KG1 (cell line): ENCODE measurements at places on chromosomes 3 and 15.

- no peak for DNase-seq
Measured at GRCh38 chr3:17707813-17708543, 34.5 kb downstream of the TBC1D5 start.

DNA sequence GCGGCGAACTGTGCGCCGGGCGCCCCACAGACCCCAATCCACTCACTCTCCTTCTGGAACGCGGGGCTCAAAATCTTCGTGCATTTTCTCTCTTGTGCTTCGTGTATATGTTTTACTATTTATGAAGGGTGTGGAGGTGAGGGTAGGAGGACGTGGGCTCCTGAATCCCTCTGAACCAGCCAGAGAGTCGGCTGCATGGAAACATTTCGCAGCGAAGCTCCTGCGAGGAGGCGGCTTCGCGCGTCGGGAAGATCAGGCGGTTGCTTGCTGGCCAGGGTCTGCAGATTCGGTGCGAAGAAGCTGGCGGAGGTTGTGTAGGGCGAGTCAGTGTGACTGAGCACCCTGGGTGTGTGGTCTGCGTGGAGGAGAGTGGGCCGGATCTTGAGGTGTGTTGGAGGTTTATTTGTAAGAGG lies 1.1 kb downstream of the CNTN4 start:
- DNase-seq = no peak

GRCh38 chr3:48275287-48276027 lies 34.6 kb downstream of the ZNF589 start:
- DNase-seq = no peak

DNA sequence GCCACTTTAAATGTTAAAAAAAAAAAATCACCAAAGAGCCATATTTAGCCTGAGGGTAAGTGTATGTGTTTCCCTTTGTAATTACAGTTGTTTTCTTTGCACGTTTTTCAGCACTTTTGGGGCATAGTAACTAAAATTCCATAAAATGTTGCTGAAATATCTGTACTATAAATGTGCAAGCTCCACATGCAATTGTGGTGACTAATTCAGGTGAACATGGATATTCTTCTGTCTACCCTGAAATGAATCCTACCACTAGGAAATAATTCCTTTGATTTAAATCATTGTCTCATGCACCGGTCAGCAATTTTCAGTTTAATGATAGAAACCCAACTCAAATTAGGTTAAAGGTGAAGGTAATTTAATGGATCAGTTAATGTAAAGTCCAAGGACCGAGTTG lies 13.1 kb upstream of the TFG start:
- no peak for DNase-seq

DNA sequence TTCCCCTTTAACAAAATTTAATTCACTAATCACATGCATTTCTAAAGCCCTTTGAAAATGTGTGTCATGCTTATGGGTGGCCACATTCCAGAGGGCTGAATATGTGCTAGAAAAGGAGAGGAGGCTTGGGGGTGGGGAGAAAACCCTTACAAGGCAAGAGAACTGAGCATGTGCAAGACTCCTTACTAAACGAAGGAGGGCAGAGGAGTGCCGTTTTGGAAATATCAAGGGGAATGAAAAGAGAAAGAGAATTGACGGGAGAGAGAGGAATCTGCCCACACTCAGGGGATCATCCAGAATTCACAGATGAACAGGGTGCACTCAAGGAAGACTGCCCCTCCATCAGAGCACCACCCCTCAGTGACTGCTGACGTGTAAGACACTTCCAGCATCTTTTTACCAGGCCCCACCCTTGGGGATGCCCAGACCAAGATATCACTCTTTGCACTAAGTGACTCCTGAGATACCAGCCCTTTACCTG lies 37.9 kb upstream of the TSC22D2 start:
- no peak for DNase-seq

DNA sequence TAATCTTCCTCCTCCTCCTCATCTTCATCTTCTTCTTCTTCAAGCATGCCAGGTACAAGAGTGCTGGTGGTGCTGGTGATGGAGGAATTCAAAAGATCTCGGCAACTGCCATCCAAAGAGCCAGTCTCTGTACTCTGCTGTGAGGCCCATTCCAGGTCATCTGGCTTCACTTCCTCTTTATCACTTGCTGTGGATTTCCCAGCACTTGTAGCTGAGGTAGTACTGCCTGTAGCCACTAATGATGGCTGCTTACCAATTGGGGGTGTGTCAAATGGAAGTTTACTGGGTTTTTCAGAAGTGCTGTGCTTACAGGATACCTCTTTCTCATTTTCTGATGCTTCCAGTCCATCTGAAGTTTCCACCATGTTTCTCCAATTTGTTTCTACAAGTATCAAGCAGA lies 28.8 kb upstream of the SHC4 start:
- DNase-seq = no peak

GRCh38 chr15:63933522-63933921 lies 99.8 kb upstream of the HERC1 start:
- no peak for DNase-seq

DNA sequence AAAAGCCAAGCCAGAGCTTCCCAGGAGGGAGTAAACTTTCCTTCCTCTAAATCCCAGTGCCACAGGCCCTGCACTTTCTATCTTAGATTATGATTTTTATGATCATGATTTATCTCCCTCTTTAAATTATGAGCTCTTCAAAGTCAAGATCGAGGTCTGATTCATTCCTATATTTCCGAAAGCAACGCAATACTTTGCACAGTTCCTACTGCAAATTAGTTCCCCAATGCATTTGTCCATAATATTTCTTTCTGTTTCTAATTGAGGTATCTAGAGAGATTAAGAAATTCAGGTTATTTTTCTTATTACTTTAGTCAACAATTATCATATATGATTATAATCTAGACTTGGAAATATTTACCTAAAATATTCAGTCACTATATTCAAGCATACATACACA lies 173.1 kb upstream of the LPP start:
- DNase-seq = no peak

GRCh38 chr3:99242271-99242670 lies 340.8 kb upstream of the DCBLD2 start:
- no peak for DNase-seq

DNA sequence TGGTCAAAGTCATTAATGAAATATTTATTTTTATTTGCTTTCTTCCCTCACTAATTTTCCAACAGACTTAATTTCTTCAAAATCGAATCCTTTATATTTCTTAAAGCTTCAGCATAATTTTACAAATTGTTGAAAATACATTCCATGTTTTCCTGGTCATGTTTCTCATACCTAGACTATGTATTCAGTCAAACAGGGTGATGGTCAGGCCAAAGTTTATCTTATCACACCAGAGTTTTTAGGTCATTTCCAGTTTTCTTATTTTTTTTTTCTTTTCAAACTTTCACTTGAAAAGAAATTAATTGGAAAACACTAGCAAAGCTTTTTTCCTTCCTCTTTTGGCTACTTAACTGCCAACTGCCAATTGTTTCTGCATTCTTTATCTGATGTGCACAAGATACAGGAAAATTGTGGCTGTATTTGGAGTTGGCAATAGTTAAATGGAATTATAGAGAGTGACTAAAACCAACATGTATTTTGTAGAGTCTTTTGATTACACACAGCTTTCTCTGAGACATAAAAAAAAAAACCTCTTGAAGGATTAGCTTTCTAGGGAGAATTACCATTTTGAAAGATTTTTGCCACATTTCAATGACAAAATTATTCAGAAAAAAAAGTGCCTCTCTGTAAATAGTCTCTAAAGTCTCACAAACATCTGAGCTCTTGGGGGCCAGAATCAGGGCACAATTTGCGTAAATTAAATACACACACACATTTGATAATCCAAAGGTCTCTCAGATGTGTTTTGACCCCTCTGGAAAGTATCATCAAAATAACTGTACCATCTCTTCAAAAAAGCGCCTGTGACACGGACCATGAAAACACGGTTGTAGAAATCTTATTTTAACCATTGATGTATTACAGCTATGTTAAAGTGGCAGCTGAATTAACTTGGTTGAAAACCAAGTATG lies 603.2 kb upstream of the KCNMB2 start:
- no peak for DNase-seq

GRCh38 chr15:82789491-82789890 lies 16.4 kb downstream of the FSD2 start:
- no peak for DNase-seq

GRCh38 chr3:32643354-32643753 lies 41.6 kb upstream of the CNOT10 start:
- no peak for DNase-seq

- no peak for DNase-seq
Measured at GRCh38 chr15:67941648-67942310, 101.9 kb upstream of the RNU6-1 start.

GRCh38 chr3:135051409-135051973 lies 256.4 kb downstream of the EPHB1 start:
- DNase-seq = no peak

- no peak for DNase-seq
Measured at GRCh38 chr3:171068658-171069057, 42.1 kb upstream of the SLC2A2 start.

- DNase-seq = no peak
Measured at GRCh38 chr3:10957976-10958749, 34.4 kb upstream of the SLC6A1 start.

DNA sequence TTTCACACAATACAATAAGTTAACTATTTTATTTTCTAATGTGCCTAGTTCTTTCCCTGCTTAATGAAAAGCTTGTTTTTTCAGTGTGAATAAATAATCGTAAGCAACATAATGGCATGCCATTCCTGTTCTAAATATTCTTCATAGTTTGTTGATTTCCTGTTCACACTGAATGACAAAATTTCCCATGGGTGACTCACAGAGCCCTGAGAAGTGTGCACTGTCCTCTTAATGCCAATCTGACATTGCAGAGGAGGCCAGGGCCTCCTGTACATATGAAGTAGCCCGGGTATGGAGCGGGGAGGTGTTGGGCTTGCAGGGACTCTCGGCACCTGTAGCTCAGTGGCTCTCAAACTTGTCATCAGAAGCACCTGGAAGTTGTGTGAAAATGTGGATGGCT lies 24.3 kb downstream of the CCR3 start:
- no peak for DNase-seq

DNA sequence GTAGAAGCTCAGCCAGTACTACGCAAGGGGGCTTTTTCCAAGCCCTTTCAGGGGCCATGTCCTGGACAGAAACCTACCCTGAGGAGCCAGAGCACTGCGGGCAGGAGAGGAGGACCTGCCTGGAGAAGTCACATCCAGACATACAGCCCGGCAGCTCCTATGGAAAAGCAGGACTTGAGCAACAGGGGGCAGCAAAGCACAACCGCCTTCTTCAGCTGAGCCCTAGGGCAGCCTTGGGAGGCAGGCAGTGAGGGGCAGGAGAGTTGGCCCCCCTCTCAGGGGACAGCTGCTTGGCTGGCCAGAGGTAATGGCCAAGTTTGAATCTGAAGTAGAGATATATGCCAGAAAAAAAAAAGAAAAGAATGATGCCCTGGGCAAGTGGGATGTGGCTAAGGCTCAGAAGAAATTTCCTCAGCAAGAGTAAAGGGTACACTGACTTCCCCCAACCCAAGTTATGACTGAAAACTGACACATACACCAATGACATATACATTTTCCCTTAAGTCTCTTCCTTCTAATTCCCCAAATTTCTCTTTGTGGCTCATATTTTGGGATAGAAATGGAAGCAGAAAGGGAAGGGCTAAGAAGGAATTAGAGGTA lies 56.9 kb downstream of the CYP19A1 start:
- no peak for DNase-seq

- no peak for DNase-seq
Measured at GRCh38 chr15:80876348-80876674, 97.1 kb downstream of the CEMIP start.

DNA sequence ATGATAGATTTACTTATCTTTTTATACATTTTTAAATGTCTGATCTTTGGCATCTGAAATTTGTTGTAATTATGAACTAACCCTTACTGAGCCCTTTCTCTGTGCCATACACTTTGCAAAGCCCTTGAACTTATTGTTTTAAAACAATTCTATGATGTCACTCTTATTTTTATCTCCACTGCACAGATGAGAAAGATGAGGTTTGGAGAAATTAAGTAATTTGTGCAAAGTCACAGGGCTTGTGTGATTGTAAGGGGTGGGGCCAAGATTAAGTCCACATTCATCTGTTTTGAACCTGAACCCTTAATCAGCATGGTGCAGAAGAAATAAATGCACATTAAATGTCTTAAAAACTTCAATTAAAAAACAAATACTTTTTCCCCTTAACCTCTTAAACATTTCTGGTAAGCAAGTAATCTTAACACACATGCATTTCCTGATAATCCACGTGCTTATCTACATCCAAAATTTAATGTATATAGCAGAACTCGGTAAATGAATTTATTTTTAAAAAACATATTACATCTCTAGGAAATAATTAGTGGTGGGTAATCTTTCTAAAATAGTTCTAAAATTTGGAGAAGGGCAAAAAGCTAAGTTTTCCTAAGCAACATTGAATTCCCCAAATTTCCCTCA lies 189.8 kb upstream of the TBC1D5 start:
- DNase-seq = no peak

DNA sequence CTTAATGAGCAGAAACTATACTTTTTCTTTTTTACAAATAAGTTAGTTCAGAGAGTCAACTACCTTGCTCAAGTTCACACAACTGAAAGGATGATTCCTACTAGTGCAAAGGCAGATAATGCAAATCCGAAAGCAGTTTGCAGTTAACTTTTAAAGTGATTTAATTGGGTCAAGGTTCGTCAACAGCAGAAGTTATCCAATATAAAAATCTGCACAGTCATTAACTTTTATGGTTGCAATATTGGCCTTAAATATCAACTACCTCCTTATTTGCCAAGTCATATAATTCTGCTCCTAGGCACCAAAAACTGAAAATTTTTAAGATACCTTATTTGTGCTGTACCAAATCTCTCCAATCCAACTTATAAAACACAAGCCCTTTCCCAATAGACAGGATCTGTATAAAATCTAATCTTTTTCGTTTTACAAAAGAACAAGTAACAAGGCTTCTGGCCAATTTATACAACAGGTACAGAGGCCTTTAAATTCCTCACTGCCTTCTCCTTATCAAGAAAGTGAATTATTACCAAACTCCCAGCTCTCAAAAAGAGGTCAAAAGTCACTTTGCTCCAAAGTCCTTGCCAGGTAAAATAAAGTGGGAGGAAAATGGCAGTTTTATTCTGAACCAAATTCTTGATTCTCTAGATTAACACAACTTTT lies 416.6 kb upstream of the NECTIN3 start:
- DNase-seq = no peak

DNA sequence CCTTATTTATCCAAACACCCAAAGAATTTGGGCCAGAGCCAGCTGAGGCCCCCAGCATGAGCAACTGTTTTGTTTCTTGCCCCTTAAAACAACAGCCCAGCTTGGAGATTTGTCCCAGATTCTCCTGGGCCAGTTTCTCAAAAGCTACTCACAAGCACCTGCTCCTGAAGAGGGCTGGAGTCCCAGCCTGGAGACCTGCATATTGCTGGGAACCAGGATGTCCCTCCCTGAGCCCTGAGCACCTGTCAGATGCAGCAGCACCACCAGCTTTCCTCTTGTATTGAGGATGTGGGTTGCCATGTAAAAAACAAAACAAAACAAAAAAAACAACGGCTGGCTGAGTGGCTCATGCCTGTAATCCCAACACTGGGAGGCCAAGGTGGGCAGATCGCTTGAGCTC lies 7.0 kb upstream of the RFT1 start:
- DNase-seq = no peak

DNA sequence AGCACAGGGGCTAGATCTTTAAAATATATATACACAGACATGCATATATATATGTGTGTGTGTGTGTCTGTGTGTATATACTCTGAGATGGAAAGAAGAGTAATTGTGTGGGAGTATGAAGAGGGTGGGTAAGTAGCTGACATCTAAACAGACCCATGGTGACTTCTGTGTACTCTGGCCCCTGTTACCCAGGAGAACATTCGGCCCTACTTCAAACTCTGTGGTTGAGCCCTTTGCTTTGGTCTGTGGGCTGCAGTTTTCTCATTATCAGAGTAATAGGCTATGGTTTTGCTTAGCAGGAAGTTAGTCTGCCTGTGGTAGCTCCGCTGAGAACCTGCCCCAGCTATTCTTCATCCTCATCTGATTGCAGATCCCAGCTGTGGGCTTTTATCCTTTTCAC lies 141.4 kb downstream of the RBPMS2 start:
- DNase-seq = no peak
